Astrocyte (in vitro differentiated cells and primary cell): ENCODE measurements at places on chromosomes 12 and 14. TPM values are rescaled to one million over a fixed set of nuclear protein-coding genes. Genes with fewer than 3 reads are reported as not detected.

The ING4 gene
- total RNA-seq: 30.9 and 34.8 TPM in 2 replicates

The C12orf54 gene
- 1.2 and 1.8 TPM in 2 replicates for total RNA-seq

The GPN3 gene
- 17.7 and 19.5 TPM in 2 replicates for total RNA-seq

The CCDC177 gene
- not detected in 2 replicates for total RNA-seq

The NEDD8 gene
- total RNA-seq: 233 and 251 TPM in 2 replicates

The FOXN3 gene
- 105 and 122 TPM in 2 replicates for total RNA-seq

GRCh38 chr14:105486974-105487448 is 325 bp downstream of the CRIP1 start:
- DNase-seq: no peak

DNA sequence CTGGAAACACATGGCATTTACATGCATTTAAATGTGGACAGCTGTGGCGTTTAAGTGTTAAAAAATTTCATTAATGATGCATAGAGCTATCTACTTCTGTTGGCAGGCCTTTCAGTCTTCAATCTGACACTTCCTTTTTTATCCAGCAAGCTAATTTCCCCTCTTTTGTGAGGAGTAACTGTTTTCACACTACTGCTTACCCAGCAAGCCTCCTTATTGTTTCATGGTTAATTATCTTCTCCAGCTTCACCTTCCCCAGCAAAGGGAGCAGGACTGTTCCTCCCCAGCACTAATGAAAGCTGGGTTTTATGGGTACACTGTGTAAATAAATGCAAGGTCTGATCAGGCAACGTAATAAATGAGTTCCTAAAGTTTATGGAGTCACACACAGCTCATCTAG is 129.4 kb upstream of the NPAS3 start:
- no peak for DNase-seq

DNA sequence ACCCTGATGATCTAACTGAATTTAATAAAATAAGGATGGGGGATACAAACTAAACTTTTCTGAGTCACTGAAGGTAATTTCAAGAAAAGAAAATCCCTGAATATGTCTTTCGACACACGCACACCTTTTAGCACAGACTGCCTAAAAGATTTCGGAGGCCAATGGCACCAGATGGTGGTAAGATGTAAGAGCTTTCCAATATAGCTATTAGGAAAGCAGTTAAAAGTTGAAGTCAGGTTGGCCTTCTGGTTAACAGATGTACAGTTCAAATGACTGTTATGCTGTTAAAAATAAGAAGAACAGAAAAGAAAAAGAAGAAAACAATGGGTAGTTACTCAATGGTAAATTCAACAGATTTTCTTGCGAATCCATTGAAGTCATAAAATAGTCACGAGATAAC is 80.7 kb upstream of the KRR1 start:
- DNase-seq: no peak

DNA sequence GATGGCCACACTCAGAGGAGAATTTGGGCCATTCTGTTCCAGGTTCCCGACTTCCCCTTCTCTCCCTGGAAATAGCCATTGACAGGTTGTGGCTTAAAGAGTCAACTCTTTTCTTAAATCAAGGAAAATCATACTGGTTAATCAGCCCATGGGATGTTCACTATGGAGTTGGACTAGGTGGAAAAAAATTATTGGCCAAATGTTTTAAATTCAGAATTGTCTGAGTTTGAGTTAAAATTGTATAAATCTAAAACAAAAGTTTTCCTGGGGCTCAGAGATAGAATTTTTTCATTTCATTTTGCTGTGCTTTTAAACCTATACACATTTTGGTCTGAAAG is 6.5 kb downstream of the ESRRB start:
- DNase-seq: no peak

GRCh38 chr14:83780321-83780720 is 1749.6 kb upstream of the FLRT2 start:
- no peak for DNase-seq

- no peak for DNase-seq
Observed at GRCh38 chr12:56374726-56375597, 12.3 kb upstream of the APOF start.

GRCh38 chr12:51269174-51270066 is 795 bp downstream of the SMAGP start:
- peak; percentile 17 for DNase-seq

DNA sequence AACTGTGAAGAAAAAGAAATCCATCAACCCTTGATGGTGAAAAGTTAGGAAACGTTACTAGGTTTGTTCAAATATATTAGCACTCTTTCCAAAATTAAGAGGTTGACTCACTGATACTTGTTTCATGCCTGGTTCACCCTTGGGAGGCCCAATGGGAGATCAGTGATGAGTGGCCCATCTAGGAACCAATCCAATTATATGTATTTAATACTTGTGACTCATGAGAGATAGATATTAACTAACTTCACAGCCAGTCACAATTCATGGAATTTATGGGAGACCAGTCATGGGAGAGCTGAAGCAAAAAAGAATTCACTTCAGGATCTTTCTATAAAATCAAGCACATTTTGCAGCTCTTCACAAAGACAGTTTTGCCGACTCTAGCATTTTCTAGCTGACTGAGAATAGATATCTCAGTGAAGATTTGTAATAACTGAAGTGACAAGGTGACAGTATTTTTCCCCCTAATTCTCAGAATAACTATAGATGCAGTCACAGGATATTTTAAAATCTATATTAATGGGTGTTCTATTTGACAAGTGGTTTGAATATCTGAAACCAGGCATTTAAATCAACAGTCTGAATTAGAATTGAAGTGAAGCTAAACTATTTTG is 230.2 kb downstream of the EPS8 start:
- DNase-seq: peak; percentile 78

DNA sequence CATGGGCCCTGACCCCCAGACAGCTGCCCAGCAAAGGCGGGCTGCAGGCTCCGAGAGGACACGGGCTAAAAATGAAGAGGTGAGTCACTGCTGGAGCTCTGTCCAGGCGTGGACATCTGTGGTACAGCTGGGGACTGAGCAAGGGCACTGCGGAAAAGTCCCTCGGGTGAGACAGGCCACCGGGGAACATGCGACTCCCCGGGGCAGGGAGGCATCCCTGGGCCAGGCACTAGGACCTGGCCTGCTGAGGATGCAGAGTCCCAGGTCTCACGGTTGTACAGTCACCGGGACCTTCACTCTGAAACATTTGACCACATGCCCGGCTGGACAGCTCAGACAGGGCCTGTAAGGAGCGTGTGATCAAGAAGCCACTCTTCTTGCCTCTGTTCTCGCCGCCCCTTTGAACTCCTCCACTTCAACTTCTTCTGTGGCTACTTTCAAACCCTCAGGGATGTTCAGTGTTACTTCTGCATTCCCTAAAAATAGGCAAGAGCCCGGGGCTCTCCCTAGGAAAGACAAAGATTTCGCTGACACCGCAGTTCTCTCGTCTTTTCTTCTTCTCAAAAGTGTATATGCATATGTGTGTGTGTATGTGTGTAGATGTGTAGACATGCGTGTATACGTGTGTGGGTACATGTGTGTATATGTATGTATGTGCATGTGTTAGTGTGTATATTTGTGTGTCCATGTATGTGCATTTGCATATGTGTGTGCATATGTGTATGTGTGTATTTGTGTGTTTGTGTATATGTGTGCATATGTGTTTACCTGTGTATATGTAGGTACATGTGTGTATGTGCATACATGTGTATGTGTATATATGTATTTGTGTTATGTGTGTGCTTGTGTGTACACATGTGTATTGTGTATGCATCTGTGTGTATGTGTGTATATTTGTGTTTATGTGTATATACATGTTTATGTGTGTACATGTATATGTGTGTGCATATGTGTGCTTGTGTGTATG is 5.0 kb upstream of the RFLNA start:
- peak; percentile 57 for DNase-seq

- no peak for DNase-seq
Observed at GRCh38 chr14:35220027-35220676, 72.0 kb upstream of the PSMA6 start.

DNA sequence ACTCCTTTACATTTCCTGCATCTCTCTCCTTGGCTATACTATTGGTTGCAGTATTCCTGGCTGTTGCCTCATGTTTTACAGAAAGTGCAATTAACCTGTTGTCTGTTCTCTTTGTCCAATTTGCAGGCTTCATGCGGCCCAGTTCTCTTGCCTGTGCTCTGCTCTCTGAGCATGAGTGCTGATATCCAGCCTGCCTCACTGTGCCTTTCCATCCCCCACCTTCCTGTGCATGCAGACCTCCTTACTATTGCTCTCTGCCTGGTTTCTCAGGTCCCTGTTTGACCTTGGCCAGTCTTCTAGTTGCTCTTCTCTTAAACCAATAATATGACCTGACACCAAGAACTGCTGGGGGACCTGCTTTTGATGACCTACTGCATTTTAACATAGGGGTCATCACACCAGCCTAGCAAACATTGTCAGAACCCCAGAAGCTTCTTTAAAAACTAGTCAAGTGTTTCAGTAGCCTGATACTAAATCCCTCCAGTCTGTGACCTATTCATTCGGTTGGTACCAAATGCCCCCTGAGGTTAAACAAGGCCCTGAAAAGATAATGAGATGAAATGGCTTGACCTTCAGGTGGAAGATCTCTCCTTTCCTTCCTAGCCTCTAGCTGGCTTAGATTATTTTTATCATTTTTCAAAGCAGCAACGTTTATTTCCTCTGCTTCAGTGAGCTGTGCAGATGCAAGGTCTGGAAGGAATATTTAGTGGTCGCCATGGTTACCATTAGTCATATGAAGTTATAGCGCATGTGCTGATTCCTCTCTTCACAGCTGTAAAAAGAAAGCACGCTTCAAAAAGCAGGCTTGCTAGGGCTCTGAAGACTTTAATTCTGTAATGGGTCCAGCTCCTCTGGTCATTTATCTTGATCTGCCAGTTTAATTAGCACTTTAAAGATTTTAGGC is 216.5 kb downstream of the PHLDA1 start:
- DNase-seq: peak; percentile 97

DNA sequence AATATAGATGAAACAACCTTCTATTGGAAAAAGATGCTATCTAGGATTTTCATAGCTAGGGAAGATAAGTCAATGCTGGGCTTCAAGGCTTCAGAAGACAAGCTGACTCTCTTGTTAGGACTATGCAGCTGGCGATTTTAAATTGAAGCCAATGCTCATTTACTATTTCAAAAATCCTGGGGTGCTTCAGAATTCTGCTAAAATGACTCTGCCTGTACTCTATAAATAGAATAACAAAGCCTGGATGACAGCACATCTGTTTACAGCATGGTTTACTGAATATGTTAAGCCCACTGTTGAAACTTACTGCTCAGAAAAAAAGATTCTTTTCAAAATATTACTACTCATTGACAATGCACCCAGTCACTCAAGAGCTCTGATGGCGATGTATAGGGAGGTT is 155.1 kb downstream of the PIK3C2G start:
- no peak for DNase-seq

- DNase-seq: peak; percentile 4
Observed at GRCh38 chr14:35949920-35950513, 123.9 kb downstream of the BRMS1L start.

DNA sequence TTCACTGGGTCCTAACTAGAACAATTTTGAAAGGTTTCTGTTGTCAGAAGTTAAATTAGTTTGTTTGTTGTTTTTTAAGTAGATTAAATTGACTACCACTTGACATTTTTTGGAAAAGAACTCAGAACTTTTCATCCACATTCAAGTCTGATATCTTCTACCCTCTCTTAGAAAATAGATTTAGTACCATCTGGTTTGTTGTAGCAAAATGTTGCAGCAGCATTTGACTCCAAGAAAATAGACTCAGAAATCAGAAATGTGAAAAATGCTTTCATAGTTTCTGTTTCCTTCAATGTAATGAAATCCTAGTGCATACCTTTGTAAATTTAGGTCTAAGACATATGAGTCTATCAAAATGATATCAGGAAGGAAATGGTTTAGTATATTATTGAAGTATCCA is 256.3 kb upstream of the CLEC14A start:
- DNase-seq: no peak

GRCh38 chr12:85633491-85633890 is 202.7 kb downstream of the RASSF9 start:
- DNase-seq: no peak

DNA sequence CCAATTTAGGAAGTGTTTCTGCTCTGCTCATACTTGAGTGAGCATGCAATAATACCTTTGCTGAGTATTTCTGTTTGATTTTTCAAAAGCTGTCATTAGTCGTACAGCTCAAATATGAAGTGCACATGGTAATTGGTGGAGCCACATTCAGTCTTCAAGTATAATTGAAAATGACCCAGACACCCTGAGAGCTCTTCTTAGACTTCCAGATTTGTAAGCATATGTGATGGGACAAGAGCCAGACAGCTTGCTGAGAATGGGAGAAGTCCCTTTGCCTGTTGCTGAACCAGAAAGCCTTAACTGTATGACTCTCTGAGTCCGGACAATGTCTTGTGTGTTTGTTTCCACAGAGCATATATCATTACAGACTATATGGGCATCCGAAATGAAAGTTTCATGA is 307.3 kb downstream of the TMEM117 start:
- DNase-seq: no peak

DNA sequence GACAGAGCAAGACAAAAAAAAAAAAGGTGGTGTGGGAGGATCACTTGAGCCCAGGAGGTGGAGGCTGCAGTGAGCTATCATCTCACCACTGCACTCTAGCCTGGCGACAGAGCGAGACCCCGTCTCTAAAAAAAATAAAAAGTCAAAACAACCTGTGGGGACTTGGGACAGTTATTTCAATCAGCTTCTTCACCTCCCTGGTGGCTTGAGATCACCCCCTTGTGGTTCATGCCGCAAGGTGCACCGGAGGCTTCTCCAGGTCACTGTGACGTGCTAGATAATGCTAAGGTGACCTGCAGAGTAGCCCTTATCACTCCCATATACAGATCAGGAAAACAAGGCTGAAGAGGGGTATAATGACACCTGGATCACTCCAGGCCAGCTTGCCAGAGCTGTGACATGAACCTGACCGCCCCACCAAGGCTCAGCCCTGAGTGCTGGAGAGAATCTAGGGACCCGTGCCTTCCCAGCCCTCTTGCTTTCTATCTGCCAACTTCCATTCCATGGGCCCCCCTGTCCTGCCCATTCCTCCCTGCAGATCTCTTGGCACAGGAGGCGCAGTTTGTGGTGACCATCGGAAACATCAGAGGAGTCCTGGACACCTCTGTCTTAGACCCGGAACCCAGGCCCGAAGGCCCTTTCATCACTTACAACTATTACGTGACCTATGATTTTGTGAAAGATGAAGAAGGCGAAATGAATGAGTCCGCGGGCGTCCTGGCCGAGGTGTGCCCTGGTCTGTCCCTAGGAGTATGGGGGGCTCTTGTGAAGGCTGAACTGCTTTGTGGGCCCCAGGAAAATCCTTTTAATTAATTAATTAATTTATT is 8.1 kb downstream of the LRRC43 start:
- DNase-seq: peak; percentile 20

- DNase-seq: no peak
Observed at GRCh38 chr14:94659901-94660300, 47.7 kb downstream of the SERPINA3 start.

GRCh38 chr12:57889500-57889989 is 43.0 kb upstream of the CTDSP2 start:
- DNase-seq: peak; percentile 88

GRCh38 chr12:109552971-109553370 is 20.3 kb downstream of the MMAB start:
- no peak for DNase-seq

DNA sequence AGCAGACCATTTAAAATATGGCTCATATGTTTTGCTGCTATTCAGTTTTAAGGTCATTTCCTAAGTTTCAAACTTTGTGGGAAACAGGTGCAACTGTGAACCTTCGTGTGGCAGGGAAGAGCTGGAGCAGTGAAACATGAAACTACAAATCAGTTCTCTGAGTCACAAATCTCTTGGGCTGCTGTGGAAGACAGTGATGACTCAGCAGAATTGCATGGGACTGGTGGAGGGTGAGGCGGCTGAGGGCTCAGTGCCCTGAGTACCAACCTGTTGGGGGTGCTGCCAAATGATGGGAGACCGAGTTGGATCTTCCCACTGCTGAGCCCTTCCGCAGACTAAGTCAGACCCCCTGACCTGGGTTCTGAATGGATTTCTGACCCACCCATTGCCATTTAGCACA is 8.4 kb upstream of the CALM1 start:
- peak; percentile 81 for DNase-seq
